Glomerular endothelial cell (primary cell): ENCODE measurements at places on chromosomes 13 and 19. TPM values are rescaled to one million over a fixed set of nuclear protein-coding genes. Genes with fewer than 3 reads are reported as not detected.

DNA sequence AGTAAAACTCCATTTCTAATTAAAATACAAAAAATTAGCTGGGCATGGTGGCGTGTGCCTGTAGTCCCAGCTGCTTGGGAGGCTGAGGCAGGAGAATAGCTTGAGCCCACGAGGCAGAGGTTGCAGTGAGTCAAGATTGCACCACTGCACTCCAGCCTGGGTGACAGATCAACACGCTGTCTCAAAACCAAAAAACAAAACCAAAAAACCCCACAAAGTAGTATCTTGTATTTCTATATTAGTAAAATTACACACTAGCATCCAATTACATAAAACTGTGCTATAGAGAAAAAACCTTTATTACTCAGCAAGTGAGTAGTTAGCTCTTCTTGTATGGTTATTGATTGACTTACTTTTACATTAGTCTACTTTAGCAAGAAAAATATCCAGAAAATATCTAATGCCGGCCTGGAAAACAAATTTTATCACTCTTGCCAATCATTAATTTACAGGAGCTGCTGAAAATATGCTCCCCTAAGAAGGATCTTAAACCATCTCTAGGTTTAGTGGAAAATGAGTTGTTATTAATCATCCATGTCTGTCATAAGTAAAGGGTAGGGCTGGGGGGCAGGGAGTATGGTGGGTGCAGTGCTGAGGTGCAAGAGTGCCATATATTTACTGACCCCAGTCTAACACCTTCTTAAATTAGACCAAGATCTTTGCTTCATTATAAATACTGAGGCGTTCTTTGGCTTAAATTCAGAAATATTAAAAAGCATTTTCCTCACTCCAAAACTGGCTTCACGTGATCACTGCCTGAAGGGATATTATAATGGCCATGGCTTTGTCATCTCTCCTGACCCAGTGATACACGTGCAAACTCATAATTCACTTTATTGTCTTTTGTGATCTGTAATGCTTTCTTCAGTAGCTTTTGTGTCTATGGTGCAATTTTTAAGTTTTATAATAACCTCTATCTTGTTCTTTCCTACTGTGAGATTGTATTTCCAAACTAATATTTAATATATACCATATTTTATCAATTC is 44.1 kb downstream of the UBL3 start:
- no peak for DNase-seq

- no peak for DNase-seq
Measured at GRCh38 chr13:111460548-111461444, 140.4 kb downstream of the TEX29 start.

GRCh38 chr19:45515081-45515624 is 7.9 kb downstream of the VASP start:
- no peak for DNase-seq

GRCh38 chr13:46318986-46319385 is 68.1 kb downstream of the RUBCNL start:
- DNase-seq, result no peak

- DNase-seq, result no peak
Measured at GRCh38 chr19:5809053-5809452, 4.2 kb downstream of the NRTN start.

VSIG10L gene
- total RNA-seq, result 0.82 and 0.88 TPM in 2 replicates

RNF225 gene
- 0.68 TPM in 1 of 2 replicates, not detected in the other for total RNA-seq

KLK10 gene
- total RNA-seq, result not detected in 2 replicates
